Fibroblast of skin of left quadriceps (primary cell): ENCODE measurements at places on chromosomes 12 and 14.

DNA sequence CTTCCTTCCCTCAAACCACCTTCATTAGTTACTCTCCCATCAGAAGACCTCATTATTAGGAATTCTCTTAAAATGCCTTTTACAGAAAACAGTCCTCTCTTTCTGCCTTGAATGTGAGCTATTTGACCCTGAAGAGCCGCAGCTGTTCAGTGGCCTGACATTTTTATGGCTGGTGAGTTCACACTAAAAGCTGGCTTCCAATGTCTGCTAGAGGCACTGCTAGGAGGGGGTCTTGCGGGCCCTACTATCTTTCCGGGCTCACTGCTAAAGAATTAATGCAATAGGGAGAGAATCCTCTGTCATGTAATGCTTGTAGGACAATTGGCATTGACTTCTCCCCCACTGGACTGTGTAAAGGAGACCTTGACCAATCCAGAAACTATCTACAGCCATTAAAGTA is 87.7 kb downstream of the GPR135 start:
- no peak for DNase-seq

DNA sequence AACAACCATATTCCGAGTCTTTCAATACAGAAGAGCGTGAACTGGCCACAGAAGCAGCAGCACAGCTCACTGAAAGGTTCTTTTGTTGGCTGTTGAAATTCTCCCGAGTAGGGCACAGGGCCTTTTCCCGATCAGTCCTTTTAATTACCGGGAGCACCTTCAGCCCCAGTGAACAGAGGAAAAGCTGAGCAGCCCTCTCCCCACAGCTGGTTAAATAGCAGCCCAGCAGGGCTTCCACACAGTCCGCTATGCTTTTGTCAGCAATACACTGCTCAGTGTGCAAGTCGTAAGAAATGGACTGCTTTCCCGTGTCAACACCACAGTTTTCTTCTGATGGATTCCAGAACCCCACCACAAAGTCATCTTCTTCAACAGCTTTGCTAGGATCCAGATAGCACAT is 61.3 kb downstream of the DICER1 start:
- no peak for DNase-seq

DNA sequence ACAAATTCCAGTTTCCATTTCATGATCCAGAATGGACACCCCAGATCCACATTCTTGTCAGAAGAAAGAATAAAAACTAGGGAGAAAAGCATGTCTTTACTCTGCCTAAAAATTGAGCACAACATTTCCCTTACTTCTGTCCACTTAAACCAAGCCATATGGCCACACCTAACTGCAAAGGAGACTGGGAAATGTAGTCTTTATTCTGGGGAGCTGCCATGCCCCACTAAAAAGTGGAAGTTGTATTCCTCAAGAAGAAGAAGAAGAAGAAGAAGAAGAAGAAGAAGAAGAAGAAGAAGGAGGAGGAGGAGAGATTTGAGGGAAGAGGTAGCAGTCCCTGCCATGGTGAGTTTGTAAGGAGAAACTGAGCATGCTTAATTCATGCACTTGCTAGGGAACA is 84.5 kb downstream of the GPR65 start:
- DNase-seq, result no peak

GRCh38 chr12:105676694-105677093 is 346.2 kb downstream of the C12orf75 start:
- no peak for DNase-seq

- DNase-seq, result no peak
Measured at GRCh38 chr12:26401874-26402273, 206.5 kb downstream of the SSPN start.

DNA sequence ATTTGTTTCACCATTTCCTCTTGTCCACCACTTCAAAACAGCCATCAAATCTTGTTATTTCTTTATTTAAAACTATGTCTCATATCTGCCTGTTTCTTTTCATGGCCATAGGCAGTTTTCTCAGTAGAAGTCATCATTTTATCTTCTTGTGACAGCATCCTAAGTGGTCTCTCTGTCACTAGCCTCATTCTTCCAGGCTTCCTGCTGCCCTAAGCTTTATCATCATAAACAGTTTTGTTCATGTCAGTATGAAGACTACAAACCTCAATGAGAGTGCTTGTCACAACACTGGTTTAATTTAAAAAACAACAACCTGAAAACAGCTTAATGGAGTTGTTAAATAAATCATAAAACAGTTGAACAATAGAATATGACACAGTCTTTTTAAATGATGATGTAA is 387.8 kb upstream of the RPL10L start:
- DNase-seq, result no peak

GRCh38 chr14:104579507-104579906 is at the start of gene C14orf180:
C14orf180 (plus strand) TSS chr14:104579764; CDS start chr14:104586431, 6,667 bp downstream.
- no peak for DNase-seq

- no peak for DNase-seq
Measured at GRCh38 chr14:63282997-63283883, 35.5 kb downstream of the GPHB5 start.

DNA sequence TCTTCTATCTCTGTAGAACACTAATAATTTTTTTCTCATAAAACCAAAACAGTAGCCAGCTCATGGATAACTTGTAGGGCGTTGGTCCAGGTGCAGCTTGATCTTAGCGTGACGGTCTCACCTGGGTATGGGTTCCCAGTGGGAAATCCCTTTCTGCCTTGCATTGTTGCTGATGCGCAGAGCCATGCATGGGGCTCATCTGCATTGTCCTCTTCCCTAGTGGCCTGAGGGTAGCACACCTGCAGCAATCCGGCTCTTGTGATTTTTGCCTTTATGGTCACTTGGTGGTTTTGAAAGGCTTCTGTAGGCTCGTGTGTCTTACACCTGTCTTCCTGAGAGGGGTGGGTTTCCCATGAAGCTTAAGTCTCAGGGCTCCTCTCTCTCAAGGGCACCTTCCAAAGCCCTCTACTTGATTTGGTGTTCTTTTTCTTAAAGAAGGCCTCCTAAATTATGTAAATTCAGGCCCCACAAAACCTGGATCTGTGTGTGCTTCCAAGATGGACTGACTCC is 130.6 kb downstream of the PRKCH start:
- DNase-seq, result no peak

GRCh38 chr14:76583174-76583573 is 178.1 kb upstream of the VASH1 start:
- no peak for DNase-seq

DNA sequence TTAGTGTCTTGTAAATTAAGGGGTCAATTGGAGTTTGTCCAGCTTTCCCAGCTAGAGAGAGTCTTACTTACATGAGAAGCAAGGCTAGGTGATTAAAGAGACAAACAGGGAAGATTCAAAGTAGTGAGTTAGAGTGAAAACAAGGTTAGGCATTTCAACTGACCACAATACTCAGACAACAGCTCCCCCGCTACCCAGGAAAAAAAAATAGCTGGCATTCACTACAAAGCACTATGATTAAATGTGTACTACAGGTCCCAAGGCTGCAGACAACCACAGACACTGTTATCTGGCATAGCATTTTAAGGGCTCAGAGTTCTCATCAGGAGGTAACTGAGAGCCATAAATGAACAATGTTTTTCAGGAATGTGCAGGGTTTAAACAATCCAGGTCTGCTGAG is 680.9 kb downstream of the TMEM121 start:
- DNase-seq, result no peak

- DNase-seq, result no peak
Measured at GRCh38 chr14:51593397-51593796, 58.3 kb upstream of the FRMD6 start.

GRCh38 chr14:104431351-104431928 is 148.1 kb upstream of the C14orf180 start:
- DNase-seq, result no peak

DNA sequence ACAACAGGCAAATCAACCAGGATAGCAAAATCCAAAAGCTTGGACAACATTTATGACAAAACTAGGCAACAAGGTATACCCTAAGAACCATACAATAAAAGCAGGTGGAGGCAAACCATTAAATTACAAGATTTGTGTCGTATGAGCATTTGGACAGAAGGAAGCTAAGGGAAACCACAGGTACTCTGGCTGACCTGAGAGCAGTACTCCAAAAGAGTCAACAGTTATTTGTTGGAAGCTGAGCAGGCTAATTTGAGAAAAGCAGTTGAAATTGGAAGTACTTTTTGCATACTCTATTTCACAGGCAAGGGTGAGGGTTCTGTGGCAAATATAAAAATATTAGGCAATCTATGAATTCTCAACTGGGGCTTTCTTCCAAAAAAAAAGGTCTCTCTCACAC is 178.6 kb downstream of the PLCZ1 start:
- DNase-seq, result no peak

- DNase-seq, result no peak
Measured at GRCh38 chr12:93813186-93813585, 136.0 kb downstream of the CRADD start.

DNA sequence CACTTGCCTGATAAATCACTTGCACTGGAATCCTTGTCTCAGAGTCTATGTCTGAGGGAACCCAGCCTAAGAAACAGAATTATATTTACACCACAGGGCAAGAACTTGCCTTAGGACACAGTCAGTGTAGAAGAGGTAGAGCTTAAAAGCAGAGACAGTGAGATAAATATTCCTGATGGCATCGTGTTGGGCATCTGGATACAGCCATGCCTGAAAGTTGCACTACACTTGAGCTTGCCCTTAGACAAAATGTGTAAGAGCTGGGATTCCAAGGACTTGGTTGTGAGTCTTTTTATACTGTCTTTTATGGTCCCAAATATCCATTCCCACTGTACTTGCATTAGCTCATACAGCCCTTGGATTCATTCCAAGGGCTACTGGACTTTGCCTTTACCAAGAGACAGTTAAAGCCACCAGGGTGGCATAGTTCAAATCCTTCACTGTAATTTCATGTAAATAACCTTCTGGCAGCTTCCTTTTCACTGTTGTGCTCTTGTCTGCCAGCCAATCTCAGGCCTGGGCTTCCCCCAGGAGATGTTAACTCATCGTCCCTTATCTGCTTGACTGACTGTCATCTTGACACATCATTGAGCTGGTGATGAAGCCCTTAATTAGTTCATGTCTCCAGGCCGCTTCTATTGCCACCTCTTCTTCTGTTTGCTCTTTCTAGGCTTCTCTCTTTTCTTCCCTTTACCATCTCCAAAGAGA is 577.9 kb upstream of the TBX3 start:
- no peak for DNase-seq

DNA sequence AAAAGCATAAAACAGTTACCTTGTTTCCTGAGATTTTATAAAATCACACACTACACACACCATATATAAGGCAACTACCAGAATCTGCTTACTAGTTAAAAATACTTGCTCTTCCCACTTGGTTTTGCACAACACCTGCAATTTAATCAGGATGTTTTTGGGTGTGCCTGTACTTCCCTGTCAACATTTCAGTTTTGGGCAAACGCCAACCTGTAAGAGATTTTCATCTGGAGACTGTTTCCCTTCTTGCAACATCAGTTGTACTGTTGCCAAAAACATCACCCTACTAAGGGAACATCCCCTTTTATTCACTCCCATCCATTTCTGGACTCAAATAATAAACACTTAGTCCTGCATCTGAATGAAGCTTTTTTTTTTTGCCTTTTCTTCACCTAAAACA is 172.3 kb downstream of the DUSP6 start:
- DNase-seq, result peak; percentile 87

DNA sequence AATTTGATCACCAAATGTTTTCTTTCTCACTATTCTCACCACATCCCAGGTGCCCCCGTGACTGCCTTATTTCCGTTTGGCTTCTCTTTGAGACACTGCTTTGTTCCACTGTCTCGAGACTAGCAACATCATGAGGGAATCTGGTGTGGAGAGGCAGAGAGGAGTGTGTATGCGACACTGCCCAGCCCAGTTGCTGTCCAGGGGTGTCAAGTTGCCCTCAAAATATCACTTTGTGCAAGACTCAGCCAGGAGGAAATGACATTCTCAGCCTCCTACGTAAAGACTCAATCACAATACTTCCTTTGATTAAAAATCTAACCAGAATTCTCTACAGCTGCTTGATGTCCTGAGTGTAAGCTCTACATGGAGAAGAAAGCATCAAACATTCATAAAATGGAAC is 48.2 kb upstream of the EEA1 start:
- DNase-seq, result no peak

- no peak for DNase-seq
Measured at GRCh38 chr14:54642801-54643695, 76.1 kb downstream of the SAMD4A start.

GRCh38 chr12:23887055-23887835 is 62.2 kb downstream of the SOX5 start:
- no peak for DNase-seq

- no peak for DNase-seq
Measured at GRCh38 chr12:114547636-114548035, 136.3 kb downstream of the TBX3 start.

DNA sequence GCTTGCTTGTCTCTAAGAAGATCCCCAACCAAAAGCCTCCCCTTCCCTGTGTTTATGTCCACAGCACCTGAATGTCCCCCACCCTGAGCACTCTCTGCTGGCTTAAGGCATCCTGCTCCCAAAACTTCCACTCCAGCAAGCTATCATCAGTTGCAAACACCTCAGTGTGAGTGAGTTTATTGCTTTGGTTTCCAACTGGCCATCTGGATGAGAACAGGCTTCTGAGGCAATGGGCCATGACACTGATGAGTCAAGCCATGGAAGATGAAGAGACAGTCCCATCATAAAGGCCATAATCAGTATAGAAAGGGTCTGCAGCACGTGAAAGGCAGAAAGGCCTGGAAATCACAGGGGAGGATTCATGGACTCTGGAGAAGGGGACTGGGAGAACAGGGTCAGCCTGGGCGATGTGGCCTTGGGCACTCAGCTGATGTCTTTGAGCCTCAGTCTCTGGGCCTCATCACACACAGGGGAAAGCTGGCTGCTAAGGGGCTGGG is 12.8 kb downstream of the CMKLR1 start:
- DNase-seq, result no peak

- no peak for DNase-seq
Measured at GRCh38 chr14:54782751-54783659, 119.6 kb downstream of the GCH1 start.

DNA sequence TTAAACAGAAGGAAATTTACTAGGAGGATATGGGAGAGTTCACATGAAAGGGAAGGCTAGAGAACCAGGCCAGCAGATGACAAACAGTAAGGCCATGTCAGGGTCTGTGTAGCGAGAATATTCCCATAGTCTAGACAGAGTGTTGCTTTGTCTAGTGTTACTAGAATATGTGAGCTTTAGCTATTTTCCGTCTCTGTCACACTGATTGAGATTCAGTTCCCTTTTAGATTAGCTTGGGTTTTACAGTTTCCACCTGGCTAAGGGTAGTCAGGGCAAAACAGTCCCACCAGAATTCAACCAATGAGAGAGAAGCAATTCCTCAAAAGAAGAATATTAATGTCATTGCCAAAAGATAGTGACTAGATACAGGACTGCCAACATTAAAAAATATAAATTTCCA is 82.8 kb upstream of the MDM1 start:
- no peak for DNase-seq
